ENCODE measurements at places on chromosomes 16 and 17.

DNA sequence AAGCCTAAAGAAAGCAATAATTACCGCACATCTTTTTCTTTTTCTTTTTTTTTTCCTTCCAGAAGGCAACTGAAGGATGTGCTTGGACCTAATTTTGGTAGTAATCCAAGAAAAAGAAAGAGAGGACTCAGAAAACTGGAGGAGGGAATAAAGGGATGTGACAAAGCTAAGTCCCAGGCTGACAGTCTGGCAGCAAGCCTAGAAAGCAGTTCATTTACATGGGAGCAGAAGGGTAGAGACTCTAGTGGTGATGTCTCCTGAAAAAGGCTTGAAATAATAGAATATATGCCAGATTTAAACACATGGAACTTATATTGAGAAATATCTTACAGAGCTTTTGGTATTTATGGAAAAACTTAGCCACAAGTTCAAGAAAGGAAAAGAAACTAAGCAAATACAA is 101.0 kb upstream of the SHISA6 start:
- no peak for DNase-seq

DNA sequence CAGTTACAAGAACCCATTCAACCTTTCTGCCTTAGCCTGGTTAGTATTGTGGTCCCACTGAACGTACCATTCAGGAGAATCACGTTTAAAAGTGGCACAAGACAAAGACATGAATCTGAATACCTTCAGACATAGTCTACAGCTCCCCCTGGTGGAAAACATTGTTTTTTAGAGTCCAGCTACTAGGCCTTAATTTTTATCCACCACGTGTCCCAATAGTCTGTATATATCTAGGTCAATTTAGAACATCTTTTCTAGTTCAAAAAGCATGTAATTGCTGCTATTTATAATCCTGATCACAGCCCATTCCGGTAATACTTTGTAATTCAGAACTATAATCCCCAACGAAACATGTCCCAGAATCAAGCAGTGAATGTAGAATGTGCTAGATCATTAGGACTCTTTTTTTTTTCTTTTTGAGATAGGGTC is 13.7 kb upstream of the GUCY2D start:
- DNase-seq, result no peak

DNA sequence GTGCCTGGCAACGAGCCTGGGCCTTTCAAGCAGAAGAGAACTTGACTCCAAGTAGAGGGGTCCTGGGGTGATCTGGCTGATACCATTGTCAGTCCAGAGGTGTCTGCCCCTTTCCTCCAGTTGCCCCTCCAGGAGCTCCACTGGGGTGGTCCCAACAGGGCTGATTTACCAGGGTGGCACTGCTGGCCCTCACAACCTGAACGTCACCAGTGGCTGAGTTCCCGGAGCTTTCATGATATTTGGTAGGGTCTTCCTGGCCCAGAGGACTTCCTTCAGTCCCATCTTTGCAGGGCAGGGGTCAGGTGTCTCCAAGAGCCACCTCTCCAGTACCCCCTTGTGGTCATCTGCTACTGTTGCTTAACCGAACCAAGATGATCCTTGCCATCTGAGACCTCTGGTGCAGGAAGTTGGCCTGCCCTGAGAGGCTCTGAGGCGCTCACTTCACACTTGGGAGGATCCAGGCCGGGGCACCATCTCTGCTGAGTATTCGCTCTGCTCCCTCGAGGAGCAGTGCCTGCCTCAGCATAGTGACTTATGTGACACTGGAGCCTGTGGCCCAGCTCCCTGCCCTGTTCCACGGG is 3.5 kb downstream of the LIMD2 start:
- DNase-seq, result no peak

DNA sequence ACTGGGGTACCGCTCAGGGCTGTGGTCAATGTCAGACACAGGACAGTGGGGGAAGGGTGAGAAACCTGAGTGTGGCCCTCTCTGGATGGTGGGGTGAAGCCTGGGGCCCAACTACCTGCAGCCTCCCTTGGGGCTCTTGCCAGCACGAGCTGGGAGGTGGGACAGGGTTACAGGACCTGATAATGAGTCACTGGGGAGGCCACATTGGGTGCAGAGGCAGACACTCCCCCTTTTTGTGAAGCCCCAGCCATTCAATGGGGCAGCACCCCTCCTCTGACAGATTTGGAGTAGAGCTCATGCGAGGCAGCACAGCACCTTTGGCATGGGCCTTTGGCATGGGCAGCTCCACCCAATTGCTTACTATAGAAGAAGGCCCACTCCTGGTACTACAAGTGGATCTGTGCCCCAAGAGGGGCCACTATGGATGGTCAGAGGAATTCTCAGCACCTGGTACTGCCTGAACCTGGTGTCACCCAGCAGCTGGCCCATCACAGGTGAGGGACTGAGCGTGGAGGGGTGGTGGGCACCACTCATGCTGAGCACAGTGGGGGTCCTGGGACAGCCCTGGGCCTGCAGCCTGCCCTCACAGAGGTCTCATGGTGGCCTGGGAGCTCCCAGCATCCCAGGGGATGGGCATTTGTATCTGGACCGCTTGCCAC is 45.2 kb upstream of the SMPD3 start:
- DNase-seq, result no peak

- DNase-seq, result no peak
Observed at GRCh38 chr17:44448412-44448811, 54.8 kb downstream of the GPATCH8 start.

DNA sequence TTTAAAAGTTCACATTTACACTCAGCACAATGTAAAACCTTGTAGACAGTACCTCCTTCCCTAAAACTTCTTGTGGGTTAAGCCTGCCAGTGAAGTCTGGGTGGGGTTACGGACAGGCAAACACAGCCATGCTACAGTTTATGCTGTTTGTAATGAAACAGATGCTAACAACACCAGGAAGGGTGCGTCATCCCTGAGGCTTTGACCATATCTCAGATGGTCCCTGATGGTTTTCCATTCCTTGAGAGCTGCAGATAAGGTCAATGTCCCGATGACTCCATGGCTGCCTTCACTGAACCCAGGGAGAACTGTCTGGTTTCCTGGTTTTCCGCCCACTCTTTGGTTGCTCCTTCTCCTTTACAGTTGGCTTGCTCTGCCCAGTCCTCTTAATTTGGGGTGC is 29.1 kb downstream of the GAS7 start:
- no peak for DNase-seq

DNA sequence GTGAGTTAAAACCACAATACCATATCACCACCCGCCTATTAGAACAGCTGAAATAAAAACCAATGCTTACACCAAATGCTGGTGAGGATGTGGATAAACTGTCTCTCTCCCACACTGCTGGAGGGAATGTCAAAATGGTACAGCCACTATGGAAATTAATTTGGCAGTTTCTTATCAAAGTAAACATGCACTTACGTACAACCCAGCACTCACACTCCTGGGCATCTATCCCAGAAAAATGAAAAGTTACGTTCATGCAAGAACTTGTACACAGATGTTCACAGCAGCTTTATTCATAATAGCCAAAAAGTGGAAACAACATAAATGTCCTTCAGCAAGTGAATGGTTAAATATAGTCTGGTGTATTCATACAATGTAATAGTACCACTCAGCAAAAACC is 173.2 kb upstream of the MYOCD start:
- DNase-seq, result no peak

DNA sequence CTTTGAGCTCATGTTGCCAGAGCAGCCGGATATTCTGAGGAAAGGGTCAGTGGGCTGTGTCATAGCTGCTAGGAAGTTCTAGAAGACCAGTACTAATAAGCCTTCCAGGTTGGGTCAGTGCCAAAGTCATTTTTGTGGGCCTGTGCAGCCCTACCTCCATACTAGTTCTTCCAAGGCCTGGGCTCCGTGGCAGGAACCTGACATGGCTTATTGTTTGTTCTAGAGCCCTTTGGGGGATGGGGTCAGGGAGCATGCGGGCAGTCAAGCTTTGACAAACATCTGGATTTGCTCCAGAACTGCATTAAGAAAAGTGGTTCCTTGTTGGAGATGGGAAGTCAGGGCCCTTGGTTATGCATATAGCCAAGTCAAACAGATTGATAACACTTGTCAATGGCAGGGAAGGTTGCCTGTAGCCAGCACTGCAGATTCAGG is 7.6 kb downstream of the ALKBH5 start:
- DNase-seq, result no peak

DNA sequence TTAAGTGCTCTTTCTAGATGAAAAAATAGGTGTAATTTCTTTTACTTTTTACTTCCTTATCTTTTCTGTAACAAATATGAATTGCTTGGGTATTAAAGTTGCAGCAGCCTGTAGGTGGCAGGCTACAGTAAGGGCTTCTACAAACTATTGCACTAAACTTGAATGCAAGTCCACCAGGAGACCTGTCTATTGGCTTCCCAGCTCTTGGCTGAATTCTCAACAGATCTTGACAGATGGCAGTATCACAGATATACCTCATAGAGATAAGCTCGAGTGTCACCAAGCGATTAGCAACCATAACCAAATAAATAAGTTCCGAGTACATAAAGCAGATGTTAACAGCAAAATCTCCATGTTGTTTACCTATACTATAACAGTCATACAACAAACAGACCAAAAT is 5.9 kb downstream of the BBS2 start:
- DNase-seq, result no peak

DNA sequence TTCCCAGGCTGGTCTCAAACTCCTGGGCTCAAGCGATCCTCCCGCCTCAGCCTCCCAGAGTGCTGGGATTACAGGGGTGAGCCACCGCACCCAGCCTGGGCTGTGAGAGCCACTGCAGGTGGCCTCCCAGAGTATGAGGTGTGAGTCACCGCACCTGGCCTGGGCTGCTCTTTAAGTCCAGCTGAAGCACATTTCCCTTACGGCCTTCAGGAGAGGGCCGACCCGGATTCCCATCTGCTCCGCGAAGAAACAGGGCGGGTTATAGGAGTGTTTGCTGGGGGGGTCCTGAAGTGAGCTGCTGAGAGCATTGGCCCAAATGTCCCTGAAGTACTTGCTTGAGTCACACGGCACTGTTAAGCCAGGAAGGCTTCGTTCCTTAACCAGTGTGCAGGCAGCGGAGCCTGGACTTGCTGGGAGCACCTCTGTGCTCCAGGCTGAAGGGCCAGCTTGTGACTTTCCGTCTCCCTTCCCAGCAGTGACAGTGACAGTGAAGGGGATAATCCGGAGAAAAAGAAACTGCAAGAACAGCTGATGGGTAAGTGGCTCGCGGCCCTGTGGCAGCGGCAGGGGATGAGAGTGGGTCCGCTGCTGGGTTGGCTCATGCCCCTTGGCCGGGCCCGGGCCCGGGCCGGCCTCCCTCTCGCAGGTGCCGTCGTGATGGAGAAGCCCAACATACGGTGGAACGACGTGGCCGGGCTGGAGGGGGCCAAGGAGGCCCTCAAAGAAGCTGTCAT is 7.2 kb downstream of the VPS4A start:
- DNase-seq, result no peak
